Activated T-helper 2 cell treated with anti-CD3 and anti-CD28 coated beads, Interferon-gamma antibody, Interleukin-2, Interleukin-4, amounts not matched to agents 10 μg/mL and 5 μg/mL and 100 μg/mL, durations not matched to agents 14 hours and 24 hours and 36 hours (primary cell): ENCODE measurements at places on chromosomes 12 and 14. TPM values are rescaled to one million over a fixed set of nuclear protein-coding genes. Genes with fewer than 3 reads are reported as not detected.
A peak's percentile ranks its signal among the peaks of the same experiment; 100 is the strongest.

NGB gene
- total RNA-seq: not detected in 2 replicates

VAMP1 gene
- 38.7 and 40.7 TPM in 2 replicates for total RNA-seq

RNASE7 gene
- total RNA-seq: not detected in 2 replicates

DNA sequence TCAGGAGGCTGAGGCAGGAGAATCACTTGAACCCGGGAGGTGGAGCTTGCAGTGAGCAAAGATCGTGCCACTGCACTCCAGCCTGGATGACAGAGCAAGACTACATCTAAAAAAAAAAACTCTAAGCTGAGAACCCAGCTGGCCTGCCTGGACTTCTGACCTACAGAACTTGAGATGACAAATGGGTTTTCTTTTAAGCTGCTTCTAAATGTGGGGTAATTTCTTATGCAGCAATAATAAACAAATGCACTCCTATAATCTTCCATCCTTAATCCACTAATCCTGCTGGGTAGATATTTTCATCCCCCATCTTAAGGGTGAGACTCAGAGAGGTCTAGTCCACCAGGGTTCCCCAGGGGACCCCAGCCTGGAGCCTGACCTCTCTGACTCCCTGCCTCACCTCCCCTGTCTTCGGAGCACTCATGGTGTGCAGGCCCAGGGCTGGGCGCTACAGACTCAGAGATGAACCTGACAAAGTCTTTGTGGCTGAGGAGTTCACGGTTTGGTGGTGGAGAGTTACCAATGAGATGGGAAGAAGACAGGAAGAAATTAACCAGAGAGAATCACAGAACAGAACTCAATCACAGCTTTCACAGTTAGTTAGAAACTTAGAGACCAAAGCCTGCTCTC lies 39.7 kb upstream of the BDKRB2 start:
- no peaks in the 10 kb centered on the region for H3K4me1 ChIP-seq
- DNase-seq: no peak
- H3K27ac ChIP-seq: no peak overlapping the region
- no peak overlapping the region for H3K4me3 ChIP-seq

GRCh38 chr14:77018785-77019184 lies 9.7 kb downstream of the IRF2BPL start:
- H3K36me3 ChIP-seq: peaks cover 12% of the 10 kb centered on the region
- H3K27ac ChIP-seq: no peak overlapping the region
- no peak overlapping the region for H3K4me3 ChIP-seq
- H3K27me3 ChIP-seq: no peaks in the 10 kb centered on the region

DNA sequence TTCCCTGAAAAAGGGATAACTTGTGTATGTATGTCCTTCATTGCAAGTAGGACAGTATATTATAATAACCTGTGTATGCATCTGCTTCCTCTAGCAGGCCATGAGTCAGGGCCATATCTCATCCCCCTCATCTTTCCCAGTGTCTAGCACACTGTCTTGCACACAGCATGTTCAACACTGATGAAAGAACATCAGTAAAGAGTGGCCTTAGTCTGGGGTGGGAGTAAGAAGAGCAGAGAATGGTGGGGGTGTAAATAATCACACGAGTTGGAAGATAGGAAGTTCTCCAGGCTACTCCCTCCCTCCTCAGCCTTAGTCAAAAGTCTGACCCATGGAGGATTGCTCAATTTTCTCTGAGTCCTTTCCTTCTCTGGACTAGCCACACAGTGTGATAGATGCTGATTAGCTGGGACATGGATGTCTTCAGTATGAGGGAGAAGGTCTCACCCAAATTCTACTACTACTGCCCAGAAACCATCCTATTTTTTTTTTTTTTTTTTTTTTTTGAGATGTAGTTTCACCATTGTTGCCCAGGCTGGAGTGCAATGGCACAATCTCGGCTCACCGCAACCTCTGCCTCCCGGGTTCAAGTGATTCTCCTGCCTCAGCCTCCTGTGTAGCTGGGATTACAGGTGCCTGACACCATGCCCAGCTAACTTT lies 14.6 kb upstream of the SP1 start:
- H3K27me3 ChIP-seq: no peaks in the 10 kb centered on the region
- no peaks in the 10 kb centered on the region for H3K36me3 ChIP-seq
- peaks cover 8% of the 10 kb centered on the region for H3K4me1 ChIP-seq
- H3K4me3 ChIP-seq: no peak overlapping the region
- no peak for DNase-seq
- peak overlapping the region; percentile 85 for H3K27ac ChIP-seq

- no peak overlapping the region for H3K27ac ChIP-seq
- H3K4me3 ChIP-seq: no peak overlapping the region
- peak; percentile 60 for DNase-seq
- H3K27me3 ChIP-seq: peaks cover 2% of the 10 kb centered on the region
- peaks cover 2% of the 10 kb centered on the region for H3K4me1 ChIP-seq
- H3K36me3 ChIP-seq: no peaks in the 10 kb centered on the region
Measured at GRCh38 chr12:57583008-57583831, 7.8 kb upstream of the PIP4K2C start.

DNA sequence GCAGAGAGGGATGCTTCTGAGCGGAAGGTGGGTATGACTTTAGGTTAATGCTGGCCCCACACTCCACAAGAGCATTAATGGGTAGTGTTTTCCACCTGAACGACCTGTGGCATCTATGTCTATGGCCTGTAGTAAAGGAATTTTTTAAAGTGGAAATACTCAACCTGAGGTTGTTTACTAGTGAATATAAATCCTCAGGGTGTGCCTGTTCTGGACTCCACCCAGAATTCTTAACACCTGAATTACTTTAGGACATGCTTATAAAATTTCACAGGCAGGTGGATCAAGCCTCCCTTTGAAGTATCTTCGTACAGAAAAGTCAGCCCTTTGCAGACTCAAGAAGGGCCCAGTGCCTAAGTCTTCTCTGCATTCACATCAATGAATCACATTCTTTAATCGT lies 196.1 kb downstream of the ESR2 start:
- no peaks in the 10 kb centered on the region for H3K4me1 ChIP-seq
- H3K27me3 ChIP-seq: no peaks in the 10 kb centered on the region
- DNase-seq: no peak
- H3K36me3 ChIP-seq: peaks cover 11% of the 10 kb centered on the region

- no peak overlapping the region for H3K27ac ChIP-seq
- peaks cover 20% of the 10 kb centered on the region for H3K4me1 ChIP-seq
- H3K4me3 ChIP-seq: peak overlapping the region; percentile 85
- peaks cover 8% of the 10 kb centered on the region for H3K36me3 ChIP-seq
Measured at GRCh38 chr12:54189198-54189539, 384 bp upstream of the SMUG1 start.

DNA sequence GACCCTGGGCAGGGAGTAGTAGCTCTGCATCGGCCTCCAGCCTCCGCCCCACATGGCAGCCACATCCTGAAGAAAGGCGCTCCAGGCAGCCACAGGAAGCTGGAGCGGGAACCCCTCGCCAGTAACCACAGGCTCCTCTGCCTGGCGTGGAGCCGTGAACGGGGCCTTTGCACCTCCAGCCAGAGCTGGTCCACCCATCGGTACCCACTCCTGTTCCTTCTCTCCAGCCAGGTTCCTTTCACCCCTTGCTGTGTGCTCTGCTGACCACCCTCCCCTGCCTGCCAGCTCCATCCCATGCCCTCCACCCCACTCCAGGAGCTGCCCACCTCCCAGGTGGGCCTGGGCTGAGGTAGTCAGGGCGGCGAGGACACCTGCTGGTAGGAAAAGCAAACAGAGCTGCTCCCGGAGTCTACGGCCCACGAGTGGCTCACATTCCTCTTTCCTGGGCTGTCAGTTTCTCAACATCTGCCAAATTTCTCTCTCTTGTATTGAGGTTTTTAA lies 2.7 kb downstream of the TGFB3 start:
- H3K27me3 ChIP-seq: peaks cover 13% of the 10 kb centered on the region
- peaks cover 19% of the 10 kb centered on the region for H3K4me1 ChIP-seq
- H3K36me3 ChIP-seq: no peaks in the 10 kb centered on the region
- no peak overlapping the region for H3K4me3 ChIP-seq

DNA sequence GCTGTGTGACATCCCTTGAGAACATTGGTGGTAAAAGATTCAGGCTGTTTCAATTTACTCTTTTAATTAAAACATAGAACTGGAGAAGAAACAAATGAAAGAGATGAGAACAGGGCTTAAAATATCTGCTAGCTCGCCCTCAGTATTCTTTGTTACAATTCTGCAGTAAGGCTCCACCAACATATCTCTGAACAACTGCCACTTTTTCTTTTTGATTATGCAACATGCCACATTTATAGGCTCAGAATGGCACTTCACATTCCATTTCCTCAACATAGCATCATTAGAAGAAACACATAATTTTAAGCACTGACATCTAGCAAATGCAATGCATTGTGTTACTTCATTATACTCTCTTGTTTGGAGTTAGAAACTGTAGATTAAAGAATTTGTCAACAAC lies 1315.2 kb downstream of the LRFN5 start:
- H3K27ac ChIP-seq: no peak overlapping the region
- no peaks in the 10 kb centered on the region for H3K27me3 ChIP-seq
- DNase-seq: no peak
- no peak overlapping the region for H3K4me3 ChIP-seq
- no peaks in the 10 kb centered on the region for H3K36me3 ChIP-seq

GRCh38 chr12:105393587-105393986 lies 63.1 kb downstream of the C12orf75 start:
- H3K4me1 ChIP-seq: peaks cover 5% of the 10 kb centered on the region
- no peak overlapping the region for H3K4me3 ChIP-seq
- peaks cover 20% of the 10 kb centered on the region for H3K36me3 ChIP-seq
- no peak for DNase-seq

GRCh38 chr12:120620624-120621023 lies 19.8 kb upstream of the CABP1 start:
- no peak overlapping the region for H3K4me3 ChIP-seq
- DNase-seq: no peak
- no peaks in the 10 kb centered on the region for H3K36me3 ChIP-seq
- peaks cover 17% of the 10 kb centered on the region for H3K27me3 ChIP-seq
- H3K27ac ChIP-seq: no peak overlapping the region
- H3K4me1 ChIP-seq: no peaks in the 10 kb centered on the region

DNA sequence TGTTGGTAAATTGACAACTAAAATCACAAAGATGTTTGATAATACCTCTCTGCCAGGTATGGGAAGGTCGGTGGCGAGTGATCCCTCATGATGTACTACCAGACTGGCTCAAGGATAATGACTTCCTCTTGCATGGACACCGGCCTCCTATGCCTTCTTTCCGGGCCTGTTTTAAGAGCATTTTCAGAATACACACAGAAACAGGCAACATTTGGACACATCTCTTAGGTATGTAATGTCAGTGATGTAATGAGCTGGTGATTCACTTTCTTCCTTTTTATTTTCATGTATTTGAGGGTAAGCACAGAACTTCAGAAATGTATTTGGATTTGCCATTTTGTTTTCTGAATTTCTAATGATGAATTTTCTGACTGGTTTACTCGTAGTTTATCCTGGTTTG lies 42.6 kb upstream of the LRTM2 start:
- peaks cover 56% of the 10 kb centered on the region for H3K36me3 ChIP-seq
- H3K4me3 ChIP-seq: no peak overlapping the region
- H3K4me1 ChIP-seq: peaks cover 11% of the 10 kb centered on the region
- DNase-seq: no peak

DNA sequence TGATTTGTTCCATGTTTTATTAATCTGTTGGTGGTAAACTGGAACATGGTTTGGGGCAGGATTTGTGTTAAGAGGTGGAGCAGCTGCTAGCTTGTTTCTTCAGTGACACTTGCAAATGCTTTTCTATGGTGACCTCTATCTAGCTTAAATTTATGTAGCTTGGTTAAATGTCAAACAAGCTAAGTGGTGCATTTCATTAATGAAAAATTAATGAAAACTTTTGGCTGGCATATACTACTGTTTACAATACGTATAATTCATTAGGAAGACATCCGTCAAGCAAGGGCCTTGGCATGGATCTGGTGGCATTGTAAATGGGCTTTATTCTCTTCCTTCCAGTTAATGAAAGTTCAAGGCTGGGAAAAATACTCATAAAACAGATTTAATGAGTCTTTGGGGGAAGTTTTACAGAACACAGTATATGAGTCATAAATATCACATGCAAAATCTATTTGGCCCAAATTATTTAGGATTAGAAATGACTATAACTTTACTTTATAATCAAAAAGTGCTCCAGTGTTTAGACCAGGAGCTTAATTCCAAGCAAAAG lies 807.7 kb upstream of the SEL1L start:
- H3K4me1 ChIP-seq: no peaks in the 10 kb centered on the region
- H3K4me3 ChIP-seq: no peak overlapping the region
- no peak overlapping the region for H3K27ac ChIP-seq
- no peaks in the 10 kb centered on the region for H3K27me3 ChIP-seq
- DNase-seq: no peak
- H3K36me3 ChIP-seq: no peaks in the 10 kb centered on the region

DNA sequence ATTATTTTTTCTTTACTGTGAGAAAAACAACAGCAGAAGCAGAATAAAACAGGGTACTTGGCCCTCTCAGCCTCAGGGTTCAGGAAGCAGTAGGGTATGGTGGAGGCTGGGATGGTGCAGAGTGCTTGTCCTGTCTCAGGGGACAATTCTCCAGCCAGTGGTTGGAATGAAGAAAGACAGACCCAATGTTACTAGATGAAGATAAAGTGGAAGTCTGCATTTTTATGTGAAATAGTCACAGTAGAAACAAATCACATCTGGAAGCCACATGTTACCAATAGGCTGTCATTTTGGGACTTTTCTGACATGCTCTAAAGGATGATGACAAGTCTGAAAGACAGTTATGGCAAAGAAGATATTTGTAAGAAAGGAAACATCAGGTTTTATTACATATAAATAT lies 32.3 kb downstream of the PROX2 start:
- peaks cover 19% of the 10 kb centered on the region for H3K36me3 ChIP-seq
- H3K4me3 ChIP-seq: no peak overlapping the region
- H3K27me3 ChIP-seq: no peaks in the 10 kb centered on the region
- DNase-seq: no peak
- no peak overlapping the region for H3K27ac ChIP-seq
- H3K4me1 ChIP-seq: peaks cover 27% of the 10 kb centered on the region
